HEK293T (cell line): ENCODE measurements at places on chromosomes 12 and 14.

DNA sequence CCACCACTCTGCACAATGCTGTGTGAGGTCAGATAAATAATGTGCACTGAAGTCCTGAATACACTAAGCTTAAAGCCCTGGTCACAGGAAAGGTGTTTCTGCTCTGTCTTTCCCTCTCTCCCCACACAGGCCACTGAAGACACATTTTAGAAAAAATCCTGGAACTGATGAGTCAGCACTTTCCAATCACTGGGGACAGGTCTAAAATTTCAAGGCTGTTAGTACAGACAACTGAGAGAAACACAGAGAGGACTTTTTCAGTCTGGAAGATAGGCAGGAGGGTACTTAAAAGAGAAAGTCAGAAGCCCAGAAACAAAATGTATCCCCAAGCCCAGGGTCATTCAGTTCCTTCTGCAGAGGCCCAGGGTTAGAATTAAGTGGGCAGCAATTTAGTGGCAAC, 333.9 kb upstream of the CCDC196 start:
- DNase-seq, result no peak

GRCh38 chr12:43893670-43894069, 57.8 kb downstream of the TMEM117 start:
- DNase-seq, result no peak

- DNase-seq, result no peak
Observed at GRCh38 chr12:42145197-42145549, 499 bp upstream of the GXYLT1 start.

DNA sequence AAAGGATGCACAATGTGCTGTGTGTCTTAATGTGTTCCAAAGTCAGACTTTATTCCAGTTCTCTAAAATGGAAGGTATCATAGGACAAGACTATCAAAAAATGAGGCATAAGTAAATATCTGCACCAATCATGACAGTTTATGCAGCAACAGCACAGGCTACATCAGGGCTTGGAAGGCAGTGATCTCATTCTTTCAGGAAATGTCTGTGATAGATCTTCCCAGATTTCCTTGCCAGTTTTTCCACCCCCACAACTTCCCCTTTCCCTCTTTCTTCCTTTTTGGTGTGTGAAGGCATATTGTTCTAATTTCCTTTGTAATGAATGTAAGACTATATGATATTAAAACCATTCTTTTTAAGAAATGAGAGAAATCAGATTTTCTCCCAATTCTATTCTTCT, 326.7 kb downstream of the ATP23 start:
- DNase-seq, result no peak

DNA sequence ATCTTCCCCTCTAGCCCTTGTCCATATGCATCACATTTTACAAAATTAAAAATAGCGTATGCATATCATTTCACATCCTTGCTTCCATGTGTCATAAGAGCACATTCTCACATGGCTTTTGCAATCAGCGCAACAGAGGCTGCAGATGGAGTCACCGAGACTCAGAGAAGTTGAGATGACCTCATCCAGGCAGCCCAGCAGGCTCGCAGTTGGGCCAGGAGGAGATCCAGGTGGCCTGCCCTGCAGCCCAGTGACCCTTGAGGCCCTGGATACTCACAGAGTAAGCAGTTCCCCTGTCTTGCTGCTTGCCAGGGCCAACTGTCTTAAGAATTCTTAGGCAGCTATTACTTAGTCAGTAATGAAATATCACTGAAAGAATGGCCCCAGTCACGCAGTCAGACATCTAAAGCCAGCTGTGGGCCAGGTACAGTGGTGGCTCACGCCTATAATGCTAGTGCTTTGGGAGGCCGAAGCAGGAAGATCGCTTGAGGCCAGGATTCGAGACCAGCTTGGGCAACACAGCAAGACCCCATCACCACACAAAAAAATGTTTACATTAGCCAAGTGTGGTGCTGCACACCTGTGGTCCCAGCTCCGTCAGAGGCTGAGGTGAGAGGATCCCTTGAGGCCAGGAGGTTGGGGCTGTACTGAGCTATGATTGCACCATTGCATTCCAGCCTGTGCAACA, 9.1 kb downstream of the CAMKK2 start:
- no peak for DNase-seq

- no peak for DNase-seq
Observed at GRCh38 chr14:71985538-71986189, 53.4 kb downstream of the RGS6 start.

GRCh38 chr12:45402288-45402687, 186.4 kb downstream of the ANO6 start:
- DNase-seq, result no peak

DNA sequence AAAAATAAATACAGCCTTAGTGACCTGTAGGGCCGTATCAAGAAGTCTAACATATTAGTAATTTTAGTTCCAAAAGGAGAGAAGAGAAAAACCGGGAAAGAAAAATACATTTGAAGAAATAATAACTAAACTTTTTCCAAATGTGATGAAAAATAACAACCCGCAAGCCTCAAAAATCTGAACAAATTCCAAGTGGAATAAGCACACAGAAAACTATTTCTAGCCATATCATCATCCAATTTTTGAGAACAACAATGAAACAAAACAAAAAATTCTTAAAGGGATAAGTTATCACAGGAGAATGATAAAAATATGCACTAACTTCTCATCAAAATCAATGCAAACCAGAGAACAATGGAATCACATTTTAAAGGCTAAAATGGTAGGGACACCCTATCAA, 198.1 kb upstream of the PLXNC1 start:
- DNase-seq, result no peak

DNA sequence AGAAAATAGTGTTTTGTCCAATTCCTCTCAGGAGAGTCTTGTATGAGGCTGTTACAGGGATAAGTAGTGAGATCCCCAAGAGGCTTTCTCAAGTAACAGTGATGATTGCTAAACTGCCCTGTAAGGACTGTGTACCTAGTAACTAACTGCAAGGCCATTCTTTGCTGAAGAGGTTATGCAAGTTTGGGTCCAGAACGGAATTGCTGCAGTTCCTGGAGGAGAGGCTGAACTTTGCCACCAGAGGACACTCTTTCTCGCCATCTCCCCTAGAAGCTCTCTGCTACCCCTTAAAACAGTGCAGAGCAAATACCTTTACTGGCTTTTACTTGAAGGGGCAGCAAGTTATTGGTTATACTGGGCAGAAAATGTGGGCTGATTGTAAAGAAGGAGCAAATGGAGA, 180.0 kb downstream of the RBM19 start:
- no peak for DNase-seq

DNA sequence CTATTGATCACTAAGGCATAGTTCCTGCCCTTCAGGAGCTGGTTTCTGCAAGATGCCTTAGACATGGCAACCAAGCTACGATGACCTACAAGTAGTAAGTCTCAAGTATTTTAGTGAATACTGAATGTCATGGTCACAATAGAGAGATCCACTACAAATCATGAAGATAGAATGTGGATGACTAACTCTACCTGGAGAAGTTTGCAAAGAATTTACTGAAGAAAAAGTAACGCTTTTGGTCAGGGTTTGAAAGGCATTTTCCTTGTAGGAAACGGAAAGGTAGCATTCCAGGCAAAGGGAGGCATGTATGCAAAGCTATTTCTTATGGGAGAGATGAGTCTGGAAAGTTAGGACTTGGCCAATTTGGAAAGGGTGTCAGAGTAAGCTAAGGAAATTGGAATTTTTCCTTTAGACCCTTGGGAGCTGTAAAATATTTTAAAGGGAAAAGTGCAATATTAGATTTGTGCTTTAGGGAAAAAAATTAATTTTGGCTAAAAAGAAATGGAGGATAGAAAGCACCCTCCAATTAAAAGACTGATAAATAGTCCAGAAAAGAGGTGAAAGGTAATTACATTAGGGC, 377.5 kb downstream of the EGLN3 start:
- DNase-seq, result no peak

DNA sequence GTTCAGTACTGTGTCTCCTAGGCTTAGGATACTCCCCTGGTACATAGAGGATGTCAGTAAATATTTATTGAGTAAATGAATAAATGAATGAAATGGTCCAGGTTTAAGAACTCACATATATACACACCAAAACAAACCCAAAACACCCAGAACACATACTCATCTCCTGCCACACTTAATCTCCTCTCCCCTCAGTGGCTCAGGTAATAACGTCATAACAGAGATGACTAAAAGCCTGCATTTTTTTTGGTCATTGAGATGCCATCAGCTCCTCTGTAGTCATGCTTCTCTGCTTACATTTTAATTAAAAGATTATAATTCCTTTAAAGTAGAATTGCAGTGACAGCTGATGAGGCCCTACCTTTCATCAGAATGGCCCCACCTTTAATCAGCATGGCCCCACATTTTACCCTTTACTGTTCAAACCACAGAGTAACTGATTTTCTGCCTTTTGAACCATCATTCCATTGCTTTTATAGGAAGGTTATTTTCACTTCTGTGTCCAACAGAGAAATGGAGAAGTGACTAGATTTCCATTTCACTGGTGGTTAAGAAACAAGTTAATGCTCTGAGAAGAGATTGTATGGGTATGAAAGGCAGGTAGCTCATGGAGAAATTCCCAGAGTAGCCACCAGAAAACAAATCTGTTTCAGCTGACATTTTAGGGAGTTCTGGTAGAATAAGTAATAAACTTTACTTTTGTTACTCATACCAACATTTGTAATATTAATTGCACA, 193.4 kb upstream of the ATP2B1 start:
- no peak for DNase-seq
